ENCODE measurements at places on chromosomes 7 and 10.

DNA sequence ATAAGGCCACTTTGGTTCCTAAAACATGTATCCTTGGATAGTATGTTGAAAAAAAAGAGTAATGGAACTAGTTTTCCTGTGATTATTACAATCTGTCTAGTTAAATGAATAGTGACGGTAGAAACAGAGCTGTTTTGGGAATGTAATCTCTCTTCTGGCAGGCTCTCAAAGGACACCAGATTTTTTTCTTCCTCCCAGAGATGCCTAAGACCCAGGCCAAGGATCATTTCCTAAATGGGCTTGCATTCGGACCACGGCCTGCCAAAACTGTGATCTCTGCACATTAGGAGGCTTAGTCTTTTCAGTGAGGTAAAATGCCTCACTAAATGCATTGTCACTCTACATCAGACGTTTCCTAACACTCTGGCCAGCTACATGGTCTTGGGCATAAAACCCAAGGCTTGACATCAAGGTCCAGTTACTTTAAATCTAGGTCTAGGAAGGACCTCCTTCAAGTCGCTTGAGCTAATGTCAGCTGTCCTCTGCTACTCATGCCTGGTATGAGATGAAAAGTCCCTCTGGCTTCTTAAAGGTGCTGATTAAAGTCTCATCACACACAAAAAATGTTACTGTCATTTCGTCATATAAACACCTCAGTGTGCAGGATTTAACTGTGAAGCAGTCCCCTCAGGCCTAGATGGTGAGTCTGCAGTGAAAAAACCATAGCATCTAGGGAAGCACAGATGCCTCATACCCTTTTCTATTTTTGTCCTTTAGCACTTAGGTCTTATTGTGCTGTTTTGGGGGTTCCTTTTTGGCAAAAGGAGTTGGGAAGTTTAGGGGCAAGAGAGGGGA is 47.7 kb downstream of the DLD start:
- DNase-seq = no peak

DNA sequence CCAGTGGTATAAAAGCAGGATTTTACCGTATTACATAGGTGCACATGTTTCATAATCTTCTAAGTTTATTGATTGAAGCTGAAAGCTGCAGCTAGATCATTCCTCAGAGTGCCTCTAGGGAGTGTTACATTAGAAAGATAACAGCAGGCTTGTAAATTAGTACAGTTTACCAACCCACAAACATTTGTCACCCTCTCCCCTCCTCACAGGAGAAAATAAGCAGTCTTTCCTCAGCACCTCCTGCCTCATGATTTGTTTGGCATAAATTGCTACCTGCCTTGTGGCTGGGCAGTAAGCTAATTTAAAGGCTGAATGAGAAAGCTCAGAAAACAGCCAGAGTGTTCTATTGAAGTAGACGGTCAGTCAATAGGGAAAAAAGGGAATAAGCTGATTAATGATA is 74.2 kb downstream of the NXPH1 start:
- no peak for DNase-seq

GRCh38 chr7:136027160-136027559 is 50.0 kb upstream of the MTPN start:
- no peak for DNase-seq

DNA sequence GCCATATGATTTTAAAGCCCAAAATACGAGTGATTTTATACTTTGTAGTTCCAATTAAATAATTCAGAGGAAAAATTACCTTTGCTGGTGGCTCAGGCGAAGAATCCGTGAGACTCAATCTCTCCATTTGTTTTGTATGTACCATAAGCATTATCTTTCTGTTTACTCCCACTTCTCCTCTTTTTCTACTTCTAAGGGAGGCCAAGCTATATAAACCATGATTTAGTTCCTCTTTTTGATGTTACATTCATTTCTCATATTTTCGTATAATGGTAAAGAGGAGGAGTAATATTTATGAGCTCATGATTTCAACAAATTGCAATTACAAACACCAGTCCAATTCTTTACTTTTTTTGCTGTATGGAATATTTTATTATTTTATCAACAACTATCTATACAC is 50.6 kb upstream of the TES start:
- no peak for DNase-seq

DNA sequence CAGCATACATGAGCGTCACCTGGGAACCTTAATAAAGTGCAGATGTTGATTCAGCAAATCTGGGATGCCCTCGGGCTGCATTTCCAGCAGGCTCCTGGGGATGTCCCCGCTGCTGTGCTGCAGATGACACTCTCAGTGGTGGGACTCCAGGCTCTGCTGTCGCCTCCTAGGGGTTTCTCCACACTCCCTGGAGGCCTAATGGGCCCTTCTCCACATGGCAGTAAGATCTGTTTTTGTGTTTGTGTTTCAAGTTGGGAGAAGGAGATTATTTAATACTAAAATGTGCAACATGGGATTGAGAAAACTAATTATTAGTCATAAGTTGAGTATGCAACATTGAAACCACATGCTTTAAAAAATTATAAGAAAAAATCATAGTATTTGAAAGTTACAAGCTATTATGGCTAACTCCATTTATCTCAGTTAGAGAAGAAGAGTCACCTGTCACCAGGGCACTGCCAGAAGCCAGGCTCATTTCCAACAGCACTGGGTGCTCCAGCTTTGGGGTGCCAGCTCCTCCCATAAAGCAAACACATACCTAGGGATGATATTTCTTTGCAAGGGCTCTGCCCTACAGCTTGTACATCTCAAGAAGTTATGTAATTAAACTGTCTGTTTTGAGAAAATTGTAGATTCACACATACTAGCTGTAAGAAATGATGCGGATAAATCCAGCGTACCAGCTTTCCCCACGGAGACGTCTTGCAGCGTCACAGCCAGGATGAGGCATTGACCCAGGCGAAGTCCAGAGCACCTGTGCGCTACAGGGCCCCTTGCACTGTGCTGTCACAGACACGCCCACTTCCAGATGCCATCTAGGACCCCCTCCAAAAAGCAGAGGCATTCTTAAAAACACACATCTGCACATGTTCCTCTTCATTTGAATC is 106.4 kb downstream of the EGFR start:
- DNase-seq = no peak

- DNase-seq = peak; percentile 4
These were observed 655 bp downstream of the LMTK2 start for GRCh38 chr7:98107313-98107721.
